ENCODE measurements at places on chromosomes 1 and 21.

DNA sequence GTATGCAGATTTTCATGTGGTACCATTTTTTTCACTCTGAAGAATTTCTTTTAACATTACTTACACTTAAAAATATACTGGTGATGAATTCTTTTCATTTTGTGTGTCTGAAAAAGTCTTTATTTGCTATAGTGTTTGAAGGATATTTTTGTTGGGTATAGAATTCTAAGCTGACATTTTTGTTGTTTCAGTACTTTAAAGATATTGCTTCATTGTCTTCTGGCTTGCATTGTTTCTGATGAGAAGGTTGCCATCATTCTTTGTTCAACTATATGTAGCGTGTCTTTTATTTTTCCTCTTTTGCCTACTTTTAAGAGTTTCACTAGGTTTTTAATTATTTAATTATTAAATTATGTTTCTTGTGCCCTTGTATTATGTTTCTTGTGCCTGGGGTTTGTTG, 8.0 kb downstream of the HS2ST1 start:
- no peak for DNase-seq

- DNase-seq, result no peak
Measured at GRCh38 chr1:95509989-95510388, 276.0 kb downstream of the RWDD3 start.

GRCh38 chr1:196152086-196152485, 456.2 kb downstream of the KCNT2 start:
- no peak for DNase-seq

- DNase-seq, result no peak
Measured at GRCh38 chr1:204260601-204261197, 46.9 kb upstream of the GOLT1A start.

DNA sequence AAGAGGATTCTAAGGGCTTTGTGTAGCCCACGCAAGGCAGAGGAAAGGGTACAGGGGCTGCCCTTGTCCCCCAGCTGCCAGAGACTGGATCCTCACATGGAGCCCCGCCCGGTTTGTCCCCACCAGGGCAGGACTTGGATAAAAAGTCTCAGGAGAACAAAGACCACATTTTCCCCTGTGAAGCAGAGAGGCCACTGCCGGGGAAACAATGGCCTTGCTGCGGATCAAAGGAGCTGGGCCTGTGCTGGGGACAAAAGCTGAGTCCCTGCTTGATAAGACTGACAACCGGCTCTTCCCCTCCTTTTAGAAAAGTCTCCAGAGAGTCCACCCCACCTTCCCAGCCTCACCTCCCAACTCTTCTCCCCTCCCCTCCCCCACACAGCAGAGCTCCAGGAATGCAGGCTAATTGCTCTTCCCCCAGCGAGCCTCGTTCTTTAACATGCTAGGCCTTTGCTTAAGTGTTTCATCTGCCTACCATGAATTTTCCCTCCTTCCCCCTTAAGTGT, 142.4 kb downstream of the PLPP3 start:
- DNase-seq, result peak; percentile 75

DNA sequence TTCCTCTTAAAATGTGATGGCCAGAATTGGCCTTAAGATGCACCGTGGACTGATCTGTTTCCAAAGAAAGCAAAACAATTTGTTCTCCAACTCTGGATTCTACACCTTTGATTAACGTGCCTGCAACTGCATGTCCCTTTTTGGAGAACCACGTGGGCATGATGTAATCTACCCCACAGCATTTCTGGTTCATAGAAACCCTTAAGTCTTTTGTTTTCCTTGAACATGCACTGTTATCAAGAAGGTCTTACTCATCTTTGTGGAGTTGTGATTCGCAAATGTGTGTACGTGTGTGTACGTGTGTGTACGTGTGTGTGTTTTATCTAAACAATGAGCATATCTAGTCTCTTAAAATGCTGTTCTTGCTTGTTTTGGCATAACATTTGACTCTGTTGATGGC, 57.8 kb downstream of the LPAR3 start:
- no peak for DNase-seq

GRCh38 chr1:63691701-63692425, 82.0 kb upstream of the ROR1 start:
- peak; percentile 23 for DNase-seq

GRCh38 chr1:76256289-76257223, 182.0 kb downstream of the ST6GALNAC3 start:
- DNase-seq, result no peak

- DNase-seq, result no peak
Measured at GRCh38 chr1:93528412-93528811, 80.5 kb downstream of the FNBP1L start.

- no peak for DNase-seq
Measured at GRCh38 chr1:201542309-201543035, 3.5 kb downstream of the NAV1 start.

GRCh38 chr1:156980551-156980950, 60.1 kb downstream of the LRRC71 start:
- DNase-seq, result no peak

- DNase-seq, result no peak
Measured at GRCh38 chr1:222441066-222441465, 106.8 kb downstream of the HHIPL2 start.

- DNase-seq, result no peak
Measured at GRCh38 chr1:16367968-16368890, 1.2 kb downstream of the SZRD1 start.

- DNase-seq, result no peak
Measured at GRCh38 chr21:42236693-42237092, 17.8 kb downstream of the ABCG1 start.

GRCh38 chr1:247218121-247218651, 37.7 kb upstream of the VN1R5 start:
- no peak for DNase-seq

GRCh38 chr1:114337417-114337816, 173.6 kb downstream of the TRIM33 start:
- DNase-seq, result no peak

DNA sequence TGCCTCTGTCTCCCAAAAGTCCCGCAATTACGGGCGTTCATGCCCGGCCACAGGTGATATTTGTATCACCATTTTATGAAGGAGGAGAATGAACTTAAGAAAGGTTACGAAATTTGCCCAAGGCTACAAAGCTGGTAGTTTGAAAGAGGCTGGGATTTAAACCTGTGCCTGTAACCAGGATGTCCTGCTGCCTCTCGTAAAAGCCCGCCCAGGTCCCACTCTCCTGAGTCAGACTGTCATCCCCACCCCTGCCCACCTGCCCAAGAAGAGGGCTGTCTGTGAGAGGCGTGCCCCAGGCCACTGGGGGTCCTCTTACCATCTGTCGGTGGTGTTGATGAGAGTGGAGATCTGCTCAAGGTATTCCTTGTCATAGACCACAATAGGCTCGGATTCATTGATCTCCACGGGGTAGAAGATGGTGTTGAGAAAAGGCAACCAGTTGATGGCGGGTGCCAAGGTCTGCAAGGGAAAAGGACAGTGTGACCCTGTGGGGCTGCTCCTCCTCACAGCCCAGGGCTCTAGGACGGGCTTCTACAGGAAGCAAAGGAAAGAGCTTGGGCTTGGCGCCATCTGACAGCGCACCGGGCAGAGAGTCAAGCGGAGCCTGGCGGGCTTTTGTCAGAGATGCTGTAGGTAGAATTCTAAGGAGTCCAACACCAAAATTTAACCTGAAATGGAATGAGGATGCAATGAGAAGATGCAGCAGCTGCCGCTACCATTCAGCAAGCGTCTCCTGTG, 43.2 kb downstream of the ECE1 start:
- DNase-seq, result no peak

DNA sequence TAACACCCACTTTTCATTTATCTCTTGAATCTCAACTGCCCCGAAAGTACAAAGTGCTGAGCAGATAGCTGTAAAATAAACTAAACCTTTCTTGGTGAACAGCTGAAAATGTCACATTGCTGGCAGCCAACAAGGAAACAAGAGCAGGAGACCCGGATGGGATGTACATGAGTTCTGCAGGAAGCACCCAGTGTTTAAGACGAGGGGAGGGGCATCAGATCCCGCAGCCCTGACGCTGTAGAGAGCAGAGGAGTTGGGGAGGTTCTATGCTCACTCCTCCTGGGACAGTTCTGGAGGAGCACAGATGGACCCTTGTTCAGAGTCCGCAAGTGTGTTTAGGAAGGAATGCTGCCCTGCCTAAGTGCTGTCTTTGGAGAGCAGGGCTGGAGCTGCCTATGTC, 32.0 kb upstream of the EPHA8 start:
- no peak for DNase-seq

GRCh38 chr1:56824271-56824670, 5.1 kb upstream of the FYB2 start:
- no peak for DNase-seq

DNA sequence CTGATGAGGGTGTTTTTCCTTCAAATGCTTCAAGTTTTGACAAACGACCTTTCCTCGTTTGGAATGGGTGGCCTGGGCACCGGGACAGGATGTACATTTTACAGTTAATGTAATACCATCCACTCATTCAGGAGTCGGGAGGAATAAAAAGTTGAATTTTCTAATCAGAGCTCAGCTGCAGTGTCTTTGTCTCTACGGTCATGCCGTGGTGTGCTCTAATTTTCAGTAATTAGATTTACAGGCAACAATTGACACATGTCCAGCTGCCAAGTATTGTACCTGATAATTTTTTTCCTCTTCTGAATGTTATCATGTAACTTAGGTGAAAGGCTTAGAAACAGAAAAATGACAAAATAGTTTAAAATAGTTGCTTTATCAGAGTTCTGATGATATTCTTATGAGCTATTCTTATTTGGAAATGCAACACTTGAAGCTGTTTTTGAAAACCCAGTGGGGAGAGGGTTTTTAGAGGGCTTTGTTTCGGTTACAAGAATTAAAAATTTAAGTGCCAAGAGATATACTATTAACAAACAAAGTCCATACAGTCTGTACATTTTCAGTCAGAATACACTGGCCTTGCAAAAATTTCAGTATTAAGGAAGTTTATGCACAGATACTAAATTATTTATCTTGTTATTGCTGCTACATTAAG, 1.0 kb downstream of the CDKN2C start:
- no peak for DNase-seq

DNA sequence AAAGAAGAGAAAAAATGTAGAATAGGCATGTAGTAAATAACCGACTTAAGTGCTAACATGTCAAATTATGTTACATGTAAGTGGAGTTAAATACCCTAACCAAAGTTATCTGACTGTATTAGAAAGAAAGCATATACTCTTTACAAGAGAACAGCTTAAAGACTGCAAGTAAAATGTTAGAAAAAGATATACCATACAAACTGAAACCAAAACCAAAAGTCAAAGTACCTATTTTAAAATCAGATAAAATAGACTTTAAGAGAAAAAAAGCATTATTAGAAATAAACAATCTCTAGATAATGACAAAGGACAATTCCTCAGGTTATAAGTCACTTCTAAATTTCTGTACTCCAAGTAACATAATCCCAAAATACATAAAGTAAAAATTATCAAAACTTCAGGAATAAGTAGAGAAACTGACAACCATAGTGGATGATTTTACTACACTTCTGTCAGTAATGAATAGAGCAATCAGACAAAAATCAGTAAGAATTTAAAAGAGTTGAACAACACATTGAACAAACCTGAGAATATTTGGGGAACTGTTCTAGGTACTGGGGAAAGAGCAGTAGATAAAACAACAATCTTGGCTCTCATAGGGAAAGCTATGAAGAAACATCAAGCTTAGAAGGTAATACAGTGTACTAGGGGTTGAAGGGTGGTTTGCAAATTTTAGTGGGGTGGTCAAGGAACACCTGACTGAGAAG, 127.3 kb downstream of the TBX19 start:
- DNase-seq, result no peak

DNA sequence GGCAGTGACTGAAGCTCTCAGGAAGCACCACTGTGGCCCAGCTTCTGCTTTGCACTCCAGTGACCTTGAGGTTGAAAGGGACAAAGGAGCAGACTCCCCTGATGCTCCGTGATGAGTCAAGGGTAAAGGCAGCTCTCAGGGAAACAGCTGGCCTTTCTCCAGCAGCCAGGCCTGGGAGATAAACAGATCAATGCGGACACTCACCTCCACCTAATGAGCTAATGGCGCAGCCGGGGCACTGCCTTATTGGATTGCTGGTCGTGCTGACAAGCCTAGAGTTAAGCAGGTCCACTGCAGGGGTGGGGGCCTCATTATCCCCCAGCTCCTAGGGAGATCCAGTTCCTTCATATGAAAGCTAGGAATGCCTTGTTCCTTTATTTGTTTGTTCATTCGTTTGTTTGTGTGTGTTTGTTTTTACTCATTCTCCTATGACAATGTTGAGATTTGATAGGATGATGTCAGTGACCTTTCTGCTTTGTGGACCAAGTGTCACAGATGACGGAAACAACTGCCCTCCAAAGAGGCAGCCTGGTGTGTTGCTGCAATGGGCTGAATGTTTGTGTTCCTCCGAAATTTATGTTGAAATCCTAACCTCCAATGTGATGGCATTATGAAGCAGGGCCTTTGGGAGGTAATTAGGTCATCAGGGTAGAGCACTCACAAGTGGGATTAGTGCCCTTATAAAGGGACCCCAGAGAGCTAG, 141.4 kb upstream of the BEND5 start:
- no peak for DNase-seq

GRCh38 chr1:3645247-3645646, 4.7 kb downstream of the WRAP73 start:
- no peak for DNase-seq

GRCh38 chr1:169102567-169102966, 3.9 kb upstream of the ATP1B1 start:
- DNase-seq, result peak; percentile 61

- no peak for DNase-seq
Measured at GRCh38 chr1:115135681-115136080, 46.4 kb upstream of the TSPAN2 start.

DNA sequence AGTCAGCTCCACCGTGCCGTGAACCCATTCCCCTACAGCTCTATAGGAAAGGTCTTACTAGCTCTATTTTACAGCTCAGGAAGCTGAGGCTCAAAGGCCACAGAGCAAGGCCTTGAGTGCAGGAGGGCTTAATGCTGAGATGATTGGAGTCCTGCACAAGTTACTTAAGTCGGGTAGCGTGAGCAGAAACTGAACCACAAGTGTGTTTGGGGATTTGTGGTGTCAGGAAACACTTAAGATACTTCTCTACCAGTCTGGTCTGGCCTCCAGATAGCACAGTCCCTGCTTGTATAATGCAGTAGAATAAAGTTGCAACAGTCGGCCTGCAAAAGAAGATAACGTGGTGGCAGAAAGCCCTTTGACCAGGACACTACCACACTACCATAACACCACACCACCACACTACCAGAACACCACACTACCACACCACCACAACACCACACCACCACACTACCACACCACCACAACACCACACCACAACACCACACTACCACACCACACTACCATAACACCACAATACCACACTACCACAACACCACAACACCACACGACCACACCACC, 118.1 kb downstream of the SPSB1 start:
- DNase-seq, result no peak

DNA sequence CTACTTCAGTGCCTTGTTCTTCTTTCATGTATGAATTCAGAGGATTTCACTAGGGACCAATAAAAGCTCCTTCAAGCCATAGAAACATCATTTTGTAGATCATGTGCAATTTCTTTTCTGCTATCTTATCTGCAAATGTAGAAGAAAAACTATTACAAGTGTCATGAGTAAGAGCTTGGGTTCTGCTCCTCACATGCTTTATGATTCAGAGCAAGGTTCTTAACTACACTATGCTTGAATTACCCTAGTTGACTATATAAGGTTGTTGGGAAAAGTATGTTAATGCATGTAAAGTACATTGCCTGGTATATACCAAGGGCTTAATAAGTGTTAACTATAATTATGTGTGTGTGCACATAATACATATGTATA, 91.4 kb upstream of the S1PR1 start:
- DNase-seq, result no peak

GRCh38 chr1:239886266-239886665, 205.4 kb upstream of the FMN2 start:
- no peak for DNase-seq

Data from hypothalamus (tissue), 51 donors.